ENCODE measurements at places on chromosomes 1 and 21.
A peak's percentile ranks its signal among the peaks of the same experiment; 100 is the strongest.

DNA sequence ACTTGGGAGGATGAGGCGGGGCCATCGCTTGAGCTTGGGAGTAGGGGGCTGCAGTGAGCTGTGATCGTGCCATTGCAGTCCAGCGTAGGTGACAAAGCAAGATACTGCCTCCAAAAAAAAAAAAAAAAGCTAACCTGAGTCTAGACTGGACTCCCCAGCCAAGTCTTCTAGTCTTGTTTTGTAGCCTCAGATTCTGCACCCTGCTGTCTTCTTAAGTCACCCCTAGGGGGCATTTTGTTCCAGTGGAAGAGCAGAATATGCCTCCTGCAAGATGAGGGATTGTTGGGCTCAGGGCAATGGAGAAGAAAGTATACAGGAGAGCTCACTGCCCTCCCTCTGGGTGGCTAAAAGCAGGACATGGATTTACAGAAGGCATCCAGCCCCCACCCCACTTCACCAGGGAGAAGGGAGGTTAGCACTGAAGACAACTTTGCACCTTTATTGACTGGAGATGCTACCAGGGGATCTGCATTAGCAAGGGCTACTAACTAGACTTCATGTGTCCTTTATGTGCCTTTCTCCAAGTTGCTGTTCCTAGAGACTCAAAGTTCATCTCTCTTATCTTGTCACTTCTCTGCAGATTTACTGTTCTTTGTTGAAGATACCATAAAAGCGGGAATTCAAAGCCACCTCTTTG, 15.3 kb upstream of the RNF187 start:
- DNase-seq = no peak

- no peak for DNase-seq
These were observed 102.6 kb downstream of the APP start for GRCh38 chr21:26067836-26068594.

GRCh38 chr1:214506972-214507431, 44.4 kb downstream of the PTPN14 start:
- DNase-seq = no peak

- peak; percentile 46 for DNase-seq
These were observed 252.9 kb upstream of the NR5A2 start for GRCh38 chr1:199774433-199775089.

DNA sequence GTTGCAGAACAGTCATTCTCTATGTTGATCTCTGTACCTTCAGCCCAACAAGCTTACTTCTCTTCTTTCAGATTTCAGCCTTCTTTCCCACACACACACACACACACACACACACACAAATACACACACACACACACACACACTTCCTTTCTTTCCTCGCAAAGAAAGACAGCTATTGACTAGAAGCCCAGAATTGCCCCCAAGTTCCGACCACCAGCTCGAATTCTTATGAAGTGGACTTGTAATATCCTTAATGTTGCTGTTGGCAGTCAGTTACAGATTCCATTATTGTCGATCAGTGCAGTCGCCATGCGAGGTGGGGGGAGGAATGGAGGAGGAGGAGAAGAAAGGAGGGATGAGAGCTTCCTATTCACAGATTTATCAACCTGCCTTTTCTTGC, 125.5 kb downstream of the CLEC20A start:
- no peak for DNase-seq

DNA sequence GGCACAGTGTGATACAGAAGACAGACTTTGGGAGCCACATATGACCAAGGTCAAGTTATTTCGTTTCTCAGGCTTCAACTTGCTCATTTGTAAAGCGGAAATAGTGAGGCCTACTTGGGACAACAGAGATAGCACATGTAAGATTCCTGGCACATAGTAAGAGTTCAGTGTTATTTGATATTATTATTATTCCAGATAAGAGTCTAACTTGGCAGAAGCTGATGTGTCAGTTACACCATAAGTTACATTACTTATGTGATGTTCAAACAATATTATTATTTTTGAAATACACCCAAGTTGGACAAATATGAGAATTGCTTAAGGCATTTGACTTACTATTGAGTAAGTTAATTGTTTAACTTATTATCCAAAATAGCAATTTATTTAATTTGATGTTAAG, 10.2 kb upstream of the CYP4X1 start:
- no peak for DNase-seq

DNA sequence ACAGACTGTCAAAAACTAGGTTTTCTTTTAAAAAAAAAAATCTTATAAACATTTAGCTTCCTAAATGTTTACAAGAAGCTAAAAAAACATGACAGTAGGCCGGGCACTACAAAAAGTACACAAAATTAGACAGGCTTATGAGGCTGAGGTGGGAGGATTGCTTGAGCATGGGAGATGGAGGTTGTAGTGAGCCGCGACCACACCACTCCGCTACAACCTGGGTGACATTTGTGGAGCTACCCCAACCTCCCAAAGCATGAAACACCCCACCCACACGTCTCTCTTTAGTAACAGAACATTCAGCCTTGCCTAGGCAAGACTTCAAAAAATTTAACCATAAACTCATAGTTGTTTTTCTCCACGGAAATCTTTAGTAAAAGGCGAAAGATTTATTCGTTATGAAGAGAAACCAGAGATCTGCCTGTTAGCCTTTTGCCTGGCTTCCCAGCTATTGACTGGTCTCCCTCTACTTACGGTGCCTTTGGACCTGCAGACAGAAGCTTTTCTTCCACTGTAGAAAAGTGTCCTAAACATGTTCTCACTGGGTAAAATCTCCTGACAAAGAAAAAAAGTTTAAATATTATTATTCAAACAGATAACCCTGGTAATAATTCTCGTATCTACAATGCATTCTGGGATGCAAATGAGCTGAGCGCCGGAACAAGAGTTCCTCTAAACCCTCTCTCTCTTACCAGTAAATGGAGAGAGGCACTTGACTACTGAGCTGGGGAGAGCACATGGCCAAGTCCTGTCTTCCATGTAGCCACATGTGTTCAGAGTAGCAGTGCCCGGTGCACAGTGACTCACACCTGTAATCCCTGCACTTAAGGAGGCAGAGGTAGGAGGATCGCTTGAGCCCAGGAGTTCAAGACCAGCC, 9.2 kb downstream of the RNU5D-1 start:
- DNase-seq = peak; percentile 98

DNA sequence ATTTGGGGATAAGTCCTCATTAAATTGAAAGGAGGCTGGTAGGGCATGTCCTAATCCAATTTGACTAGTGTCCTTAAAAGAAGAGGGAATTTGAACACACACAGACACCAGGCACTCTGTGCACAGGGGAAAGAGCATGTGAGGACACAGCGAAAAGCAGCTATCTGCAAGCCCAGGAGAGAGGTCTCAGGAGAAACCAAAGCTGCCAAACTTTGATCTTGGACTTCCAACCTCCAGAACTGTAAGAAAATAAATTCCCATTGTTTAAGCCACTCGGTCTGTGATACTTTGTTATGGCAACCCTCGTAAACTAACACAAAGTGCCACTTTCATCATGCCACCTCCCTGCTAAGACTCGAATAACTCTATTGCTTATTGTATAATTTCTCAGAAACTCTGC, 13.8 kb downstream of the PLA2G4A start:
- DNase-seq = no peak

- no peak for DNase-seq
These were observed 382.2 kb upstream of the ESRRG start for GRCh38 chr1:217105437-217105836.

DNA sequence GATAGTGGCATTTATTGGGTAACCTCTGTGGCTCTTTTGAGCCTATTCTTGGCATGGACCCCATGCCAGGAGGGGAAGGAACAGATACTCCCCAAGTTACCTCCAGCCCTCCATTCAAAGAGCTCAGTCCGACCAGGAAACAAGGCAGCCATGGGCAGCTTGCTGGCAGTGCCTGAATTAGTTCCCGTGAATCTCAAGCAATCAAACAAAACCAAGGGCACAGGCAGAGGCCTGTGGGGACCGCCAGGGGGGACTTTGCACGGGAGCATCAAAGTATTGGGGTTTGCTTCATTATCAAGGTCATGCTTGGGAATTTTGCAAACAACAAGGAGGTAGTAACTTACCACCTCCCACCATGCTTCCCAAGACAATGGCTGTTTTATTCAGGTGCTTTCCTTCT, 81.2 kb upstream of the IFFO2 start:
- DNase-seq = no peak

DNA sequence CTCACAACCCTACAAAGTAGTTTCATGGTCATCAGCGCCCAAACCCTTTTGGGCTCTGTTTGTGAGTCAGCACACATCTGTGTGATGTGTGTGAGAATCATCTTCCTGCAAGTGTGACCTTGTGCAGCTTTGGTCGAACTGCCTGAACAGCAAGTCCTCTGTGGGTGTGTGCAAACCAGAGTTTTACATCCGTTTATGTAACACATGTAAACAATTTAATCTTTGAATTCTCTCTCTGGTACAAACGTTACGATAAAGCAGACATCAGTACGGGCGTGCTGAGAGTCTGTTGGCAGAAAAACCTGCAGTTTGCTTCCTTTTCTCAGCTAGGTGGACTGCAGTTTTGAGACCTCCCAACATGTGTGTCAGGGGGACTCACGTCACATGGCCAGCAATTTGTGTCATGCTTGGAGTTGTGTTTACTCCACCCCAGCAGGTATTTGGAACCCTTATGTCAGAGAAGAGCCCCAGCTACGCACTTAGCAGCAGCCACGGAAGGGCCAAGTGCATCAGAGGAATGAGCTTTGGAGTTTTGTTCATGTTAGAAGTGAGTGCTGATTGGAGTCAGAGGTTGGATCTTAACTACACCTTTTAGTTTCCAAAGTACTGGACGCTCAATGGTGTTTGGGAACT, 230.8 kb downstream of the PAPPA2 start:
- no peak for DNase-seq

GRCh38 chr1:88579598-88579997, 104.5 kb upstream of the PKN2 start:
- DNase-seq = no peak

DNA sequence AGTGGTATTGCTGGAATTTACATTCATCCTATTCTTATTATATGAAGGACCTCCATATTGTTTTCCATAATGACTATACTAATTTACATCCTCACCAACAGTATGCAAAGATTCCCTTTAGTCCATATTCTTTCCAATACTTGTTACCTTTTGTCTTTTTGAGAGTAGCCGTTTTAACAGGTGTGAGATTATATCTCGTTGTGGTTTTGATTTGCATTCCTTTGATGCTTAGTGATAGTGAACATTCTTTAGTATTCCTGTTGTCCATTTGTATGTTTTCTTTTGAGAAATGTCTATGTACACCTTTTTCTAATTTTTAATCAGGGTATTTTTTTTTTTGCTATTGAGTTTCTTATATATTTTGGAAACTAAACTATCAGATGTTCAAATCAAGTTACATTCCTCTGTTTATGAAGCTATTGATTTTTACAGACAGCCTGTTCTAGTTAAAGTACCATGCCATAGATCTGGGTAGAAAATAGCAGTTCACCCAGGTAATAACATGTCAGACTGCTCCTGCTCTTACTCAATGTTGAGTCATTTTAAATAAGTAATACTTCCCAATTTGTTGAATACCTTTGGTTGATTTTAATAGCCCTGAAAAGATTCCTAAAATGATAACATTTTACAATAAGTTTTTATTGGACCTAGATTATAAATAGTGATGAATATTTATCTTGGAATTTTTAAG, 1108.7 kb downstream of the NCAM2 start:
- DNase-seq = no peak

DNA sequence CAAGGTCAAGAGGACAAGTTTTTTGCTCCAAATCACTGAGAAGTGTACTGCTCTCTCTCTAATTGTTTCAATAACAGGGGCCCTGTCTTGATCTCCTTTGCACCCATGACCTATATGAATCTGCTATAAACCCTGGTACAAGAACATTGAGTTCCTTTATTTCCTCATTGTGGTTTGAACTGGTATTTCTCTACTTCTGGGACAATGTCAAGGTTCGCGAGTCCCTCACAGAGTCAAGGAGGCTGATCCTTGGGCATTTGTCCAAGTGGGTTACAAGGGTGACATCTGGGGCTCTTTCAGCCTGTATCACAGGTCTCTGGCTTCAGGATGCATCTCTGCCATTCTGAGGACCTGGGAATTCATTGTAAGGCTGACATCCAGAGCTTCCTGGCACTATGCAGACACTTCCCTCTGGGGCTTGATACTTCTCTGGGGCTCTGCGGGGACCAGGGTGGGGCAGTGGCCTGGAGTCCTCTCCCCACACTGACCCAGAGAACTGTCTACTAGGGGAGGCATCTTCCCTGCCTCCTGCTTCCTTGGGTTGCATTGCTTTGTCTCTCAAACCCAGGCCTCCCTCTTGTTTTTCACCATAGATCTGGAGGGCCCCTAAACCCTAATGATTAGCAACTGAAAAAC, 22.5 kb upstream of the ZNF648 start:
- DNase-seq = no peak

DNA sequence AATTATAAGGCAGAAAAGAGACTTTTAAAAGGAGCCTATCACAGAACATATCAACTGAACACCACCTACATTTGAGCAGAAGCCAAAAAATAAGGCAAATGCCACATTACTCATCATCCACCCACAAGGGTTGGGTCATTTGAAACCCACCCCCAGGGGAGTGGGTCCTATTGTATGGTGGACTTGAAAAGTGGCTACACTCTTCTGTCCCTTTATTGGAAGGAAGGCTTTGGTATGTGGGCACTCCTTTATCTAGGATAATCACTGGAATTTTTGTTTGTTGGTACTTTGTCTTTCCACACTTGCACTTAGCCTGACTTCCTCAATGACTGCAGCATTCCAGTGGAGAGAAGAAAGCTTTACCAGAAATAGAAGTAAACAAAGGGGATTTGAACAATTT, 157.2 kb upstream of the COL11A1 start:
- no peak for DNase-seq

GRCh38 chr1:178877896-178878295, 7.0 kb upstream of the ANGPTL1 start:
- no peak for DNase-seq

GRCh38 chr1:31763671-31764311, 349 bp downstream of the ADGRB2 start:
- no peak for DNase-seq

DNA sequence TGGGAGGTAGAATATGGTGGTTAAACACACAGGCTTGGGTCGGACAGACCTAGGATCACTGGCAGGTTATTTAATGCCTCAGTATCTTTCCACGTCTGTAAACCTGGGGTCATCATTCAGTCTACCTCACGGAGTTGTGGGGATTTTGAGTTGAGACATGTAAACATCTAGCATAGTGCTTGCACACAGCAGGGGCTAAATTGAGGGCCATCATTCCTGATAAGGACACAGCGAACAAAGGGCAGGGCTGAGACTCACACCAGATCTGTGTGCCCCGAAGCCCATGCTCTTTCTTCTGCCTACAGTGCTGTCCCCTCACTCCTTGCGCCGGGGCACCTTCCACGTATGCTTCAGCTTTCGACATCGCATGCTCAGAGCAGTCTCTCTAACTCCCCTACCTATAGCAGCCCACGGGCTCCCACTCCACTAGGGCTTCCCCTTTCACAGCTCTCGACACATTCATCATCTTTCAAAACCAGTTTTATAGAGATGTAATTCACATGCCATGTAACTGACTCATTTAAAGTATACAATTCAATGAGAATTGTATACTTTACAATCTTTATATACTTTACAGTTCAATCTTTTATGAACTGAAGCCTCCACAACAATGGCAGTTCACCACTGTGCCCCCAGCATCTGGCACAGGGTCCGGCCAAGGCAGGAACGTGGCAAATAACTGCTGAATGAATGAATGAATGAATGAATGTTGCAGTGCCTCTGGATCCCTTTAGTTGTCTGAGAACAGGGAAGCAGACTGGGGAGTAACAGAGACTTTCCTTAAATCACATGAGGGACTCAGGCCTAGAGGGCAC, 48.0 kb downstream of the GPR161 start:
- DNase-seq = no peak
